ENCODE measurements at places on chromosomes 2 and 18. TPM values are rescaled to one million over a fixed set of nuclear protein-coding genes. Genes with fewer than 3 reads are reported as not detected.

Gene DTNB
- 8.8 TPM for total RNA-seq

Gene KCNJ13
- not detected for total RNA-seq

Gene FER1L5
- not detected for total RNA-seq

Gene CASP10
- 2.1 TPM for total RNA-seq

Gene IL1R1
- 41.1 TPM for total RNA-seq

Gene ZFP36L2
- 33.0 TPM for total RNA-seq

Gene POTEE
- 0.09 TPM for total RNA-seq

Gene PHLPP1
- 8.6 TPM for total RNA-seq
